ENCODE measurements at places on chromosomes 5 and 9. TPM values are rescaled to one million over a fixed set of nuclear protein-coding genes. Genes with fewer than 3 reads are reported as not detected.

DNA sequence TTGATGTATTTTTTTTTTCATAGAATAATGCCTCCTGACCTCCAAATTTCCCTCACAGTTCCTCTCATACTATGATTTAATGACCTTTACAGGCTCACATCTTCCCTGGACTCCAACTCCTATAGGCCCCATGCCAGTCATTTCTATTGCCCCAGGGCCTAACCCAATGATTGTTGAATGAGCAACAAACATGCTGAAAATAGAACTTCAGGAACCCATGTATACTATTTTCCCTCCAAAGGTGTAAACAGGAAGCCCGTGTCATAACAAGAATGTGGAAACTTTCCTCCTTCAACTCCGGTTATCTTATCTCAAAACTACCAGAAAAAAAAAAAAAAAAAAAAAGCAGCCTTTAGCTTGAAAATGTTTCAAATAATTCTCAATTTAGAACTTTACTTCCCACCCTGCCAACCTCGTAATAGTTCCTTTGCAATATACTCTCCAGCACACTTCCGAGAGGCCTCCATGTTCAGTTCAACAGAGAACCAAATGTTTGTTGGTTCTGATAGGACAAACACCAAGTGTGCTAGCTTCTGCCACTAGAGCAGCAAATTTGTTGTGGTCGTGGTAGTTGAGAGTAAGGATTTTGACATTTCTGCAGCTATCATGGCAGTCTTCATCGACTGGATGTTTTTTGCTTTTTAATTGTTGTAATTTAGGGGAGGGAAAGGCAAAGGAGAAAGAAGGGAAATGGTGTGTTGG is 25.8 kb downstream of the TRPM6 start:
- no peak for DNase-seq

DNA sequence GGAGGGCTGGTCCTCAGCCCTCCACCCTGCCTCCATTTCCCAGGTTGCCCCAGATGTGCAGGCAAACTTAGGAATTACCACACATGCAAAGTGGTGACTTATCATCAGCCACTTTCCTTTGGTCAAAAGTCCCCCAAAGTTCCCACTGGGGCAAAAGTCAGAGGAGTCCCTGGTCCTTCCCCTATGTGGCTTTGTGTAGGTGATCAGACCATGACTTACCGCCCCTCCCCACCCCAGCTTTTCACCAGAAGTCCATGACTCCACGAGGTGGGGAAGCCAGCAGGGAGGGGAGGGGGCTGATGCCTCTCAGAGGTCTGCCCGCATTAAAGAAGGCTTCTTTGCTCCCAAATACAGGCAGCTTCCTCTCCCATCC is 5.8 kb downstream of the TRAF1 start:
- DNase-seq: no peak

- DNase-seq: no peak
These were observed 9.6 kb upstream of the FCN2 start for GRCh38 chr9:134870746-134871662.

DNA sequence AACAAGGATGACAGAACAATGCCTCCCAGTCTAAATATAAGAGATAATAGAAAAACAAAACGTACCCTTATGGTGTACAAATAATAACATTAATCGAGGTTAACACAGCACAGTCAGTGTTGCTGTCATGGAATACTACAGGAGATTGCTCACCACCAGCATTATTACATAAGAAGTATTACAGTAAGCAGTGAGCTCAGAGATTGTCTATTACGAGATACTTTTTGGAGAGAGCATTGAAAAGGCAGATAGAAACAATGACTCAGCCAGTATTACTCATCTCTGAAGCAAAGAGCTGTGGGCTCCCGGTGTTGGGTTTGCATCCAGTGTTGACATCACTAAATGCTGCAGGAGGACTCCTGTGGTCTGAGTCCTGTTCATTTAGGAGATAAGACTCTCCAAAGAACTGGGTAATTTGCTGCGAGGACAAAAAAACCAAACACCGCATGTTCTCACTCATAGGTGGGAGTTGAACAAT is 191.9 kb upstream of the SEMA6A start:
- no peak for DNase-seq

GRCh38 chr9:116322521-116322920 is 168.9 kb downstream of the PAPPA start:
- no peak for DNase-seq

DNA sequence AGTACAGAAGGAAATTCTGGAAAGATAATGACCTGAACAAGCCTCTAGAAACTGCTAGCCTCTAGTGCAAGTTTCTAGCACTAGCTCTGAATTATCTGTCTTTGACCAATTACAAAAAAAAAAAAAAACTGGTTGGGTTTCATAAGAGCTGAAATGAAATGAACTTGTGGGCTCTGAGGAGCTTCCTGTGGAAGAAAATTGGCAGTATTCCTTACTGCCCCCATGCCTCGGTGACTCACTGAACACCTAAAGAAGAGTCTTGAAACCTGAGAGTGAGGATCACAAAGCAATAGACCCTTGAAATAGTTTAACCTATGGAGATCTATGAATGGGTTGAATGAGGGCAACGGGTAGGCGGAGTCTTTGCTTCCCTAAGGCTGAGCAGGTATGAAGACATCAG is 263.6 kb upstream of the RASA1 start:
- no peak for DNase-seq

The CTNNAL1 gene
- 26.1 TPM for polyA plus RNA-seq
